ENCODE measurements at places on chromosomes 2 and 18.

GRCh38 chr18:57063601-57064103 lies 83.2 kb upstream of the BOD1L2 start:
- DNase-seq, result no peak

GRCh38 chr2:229635371-229635680 lies 79.0 kb downstream of the DNER start:
- no peak for DNase-seq

DNA sequence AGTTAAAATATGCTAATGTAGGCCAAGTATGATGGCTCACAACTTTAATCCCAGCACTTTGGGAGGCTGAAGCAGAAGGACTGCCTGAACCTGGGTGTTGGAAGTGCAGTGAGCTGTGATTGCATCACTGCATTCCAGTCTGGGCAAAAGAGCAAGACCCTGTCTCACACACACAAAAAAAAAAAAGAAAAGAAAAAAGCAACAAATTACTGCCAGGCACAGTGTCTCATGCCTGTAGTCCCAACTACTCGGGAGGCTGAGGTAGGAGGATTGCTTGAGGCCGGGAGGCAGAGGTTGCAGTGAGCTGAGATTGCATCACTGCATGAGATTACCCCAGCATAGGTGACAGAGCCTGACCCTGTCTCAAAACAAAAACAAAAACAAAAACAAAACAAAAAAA lies 110.6 kb downstream of the PRELID3A start:
- DNase-seq, result no peak

DNA sequence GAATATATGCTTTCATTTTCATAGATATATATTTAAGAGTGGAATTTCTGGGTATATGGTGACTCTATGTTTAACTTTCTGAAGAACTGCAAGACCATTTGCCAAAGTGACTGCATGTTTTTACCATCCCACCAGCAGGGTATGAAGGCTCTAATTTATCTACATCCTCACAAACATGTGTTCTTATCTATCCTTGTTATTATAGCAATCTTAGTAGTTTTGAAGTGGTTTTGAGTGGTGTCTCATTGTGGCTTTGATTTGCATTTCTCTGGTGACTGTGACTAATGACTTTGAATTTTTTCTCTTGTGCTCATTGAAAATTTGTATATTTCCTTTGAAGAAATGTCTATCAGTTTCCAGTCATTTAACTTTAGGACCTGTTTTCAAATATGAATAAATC lies 310.2 kb upstream of the NRP2 start:
- DNase-seq, result no peak

DNA sequence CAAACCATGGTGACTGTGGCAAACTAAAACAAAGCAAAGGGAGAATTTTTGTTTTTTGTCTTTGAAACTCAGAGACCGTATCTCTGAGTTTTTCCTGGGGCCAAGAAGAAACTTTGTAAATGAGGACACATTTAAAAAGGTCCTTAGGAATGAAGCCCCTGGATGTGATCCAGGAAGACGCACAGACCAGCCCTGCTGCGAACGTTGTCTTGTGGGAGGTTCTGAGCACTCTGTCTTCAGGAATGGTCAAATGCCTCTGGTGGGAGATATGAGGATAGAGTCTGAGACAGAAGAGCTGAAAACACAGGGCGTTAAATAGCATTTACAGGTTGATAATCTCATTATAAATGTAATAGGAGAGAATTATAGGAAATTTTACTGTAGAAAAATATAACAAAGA lies 893.5 kb upstream of the KLHL29 start:
- DNase-seq, result no peak

DNA sequence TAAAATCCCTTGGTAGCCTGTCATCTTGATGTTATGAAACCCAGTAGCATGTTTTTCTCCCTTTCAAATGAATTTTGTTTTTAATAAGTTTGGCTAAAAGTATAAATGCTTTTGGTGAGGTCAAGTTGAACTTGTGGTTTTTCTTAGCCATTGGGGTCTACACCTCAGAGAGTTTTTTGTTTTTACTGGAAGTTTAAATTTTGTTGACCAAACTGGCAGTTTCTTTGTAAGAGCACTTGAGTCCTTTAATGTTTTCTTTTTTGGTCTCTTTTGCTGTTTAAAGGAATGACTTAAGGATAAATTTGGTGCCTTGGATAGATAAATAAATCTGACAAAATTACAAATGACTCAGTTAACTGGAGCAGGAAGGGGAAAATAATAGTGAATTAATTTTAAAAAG lies 577.3 kb downstream of the SATB2 start:
- no peak for DNase-seq

DNA sequence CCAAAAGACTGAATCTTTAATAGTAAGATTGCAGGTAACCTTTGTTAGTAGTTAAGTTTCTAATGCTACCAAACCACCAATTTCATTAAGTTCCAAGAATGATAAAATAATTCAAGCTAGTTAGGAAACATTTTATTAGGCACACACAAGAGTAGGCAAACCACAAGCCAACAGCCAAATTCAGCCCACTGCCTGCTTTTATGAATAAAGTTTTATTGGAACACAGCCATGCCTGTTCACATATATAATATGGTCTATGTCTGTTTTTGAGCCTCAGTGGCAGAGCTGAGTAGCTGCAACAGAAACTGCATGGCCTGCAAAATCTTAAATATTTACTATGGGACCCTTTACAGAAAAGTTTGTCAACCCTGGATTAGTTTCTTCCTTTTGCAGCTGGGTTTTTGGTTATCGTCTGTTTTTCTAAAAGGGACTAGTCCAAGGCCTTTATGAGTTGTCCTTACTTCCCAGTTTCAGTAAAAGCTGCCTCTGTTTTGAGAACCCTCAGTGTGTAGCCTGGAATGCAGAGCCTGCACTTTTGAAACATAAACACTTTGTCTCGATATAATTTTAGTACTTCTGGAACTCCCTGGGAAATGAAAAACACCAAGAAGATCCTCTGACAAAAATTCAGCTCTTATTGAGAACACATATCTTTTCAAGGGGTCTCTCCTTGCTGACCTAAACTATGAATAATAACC lies 39.1 kb downstream of the FRZB start:
- no peak for DNase-seq

DNA sequence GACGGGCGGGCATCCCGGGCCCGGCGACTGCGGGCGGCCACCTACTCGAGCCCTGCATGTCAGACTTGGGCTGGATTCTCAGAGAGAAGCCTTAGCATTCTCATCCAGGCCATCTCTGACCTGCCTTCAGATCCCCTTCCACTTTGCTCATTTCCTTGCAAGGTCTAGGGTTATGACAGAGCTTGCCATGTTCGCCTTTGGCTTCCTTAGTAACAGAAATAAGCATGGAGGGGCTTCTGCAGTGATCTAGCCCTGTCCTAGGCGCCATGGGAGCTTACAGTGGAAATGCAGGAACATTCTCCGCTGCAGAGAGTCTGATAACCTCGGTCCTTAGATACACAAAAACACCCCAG lies 632 bp upstream of the ACVR1 start:
- no peak for DNase-seq

GRCh38 chr2:8819194-8819593 lies 18.2 kb downstream of the KIDINS220 start:
- no peak for DNase-seq

- no peak for DNase-seq
Observed at GRCh38 chr18:48877941-48878340, 72.8 kb downstream of the SMAD7 start.

DNA sequence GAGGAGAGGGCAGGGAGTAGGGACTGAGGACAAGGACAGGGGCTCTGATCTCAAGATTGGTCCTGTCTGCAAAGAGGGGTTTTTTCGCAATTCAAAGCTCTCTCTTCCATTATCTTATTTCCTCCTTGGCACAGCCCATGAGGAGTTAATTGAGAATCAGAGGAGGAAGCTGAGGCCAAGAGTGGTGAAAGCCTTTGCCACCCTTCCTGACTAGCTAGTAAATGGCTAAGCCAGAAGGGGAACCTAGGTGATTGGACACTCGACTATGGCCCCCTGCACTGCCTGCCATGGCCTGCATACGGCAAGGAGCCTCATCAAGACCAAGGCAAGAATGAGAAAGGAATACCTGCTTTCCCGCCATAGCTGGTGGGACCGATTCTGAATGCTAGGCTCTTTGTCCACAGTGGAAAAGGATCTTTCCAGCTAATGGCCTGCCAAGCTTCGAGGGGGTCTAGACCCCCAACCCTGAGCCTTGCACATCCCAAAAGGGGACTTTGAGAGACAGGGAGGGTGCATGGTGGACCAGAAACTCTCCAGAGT lies 237.9 kb downstream of the HAUS1 start:
- DNase-seq, result no peak

DNA sequence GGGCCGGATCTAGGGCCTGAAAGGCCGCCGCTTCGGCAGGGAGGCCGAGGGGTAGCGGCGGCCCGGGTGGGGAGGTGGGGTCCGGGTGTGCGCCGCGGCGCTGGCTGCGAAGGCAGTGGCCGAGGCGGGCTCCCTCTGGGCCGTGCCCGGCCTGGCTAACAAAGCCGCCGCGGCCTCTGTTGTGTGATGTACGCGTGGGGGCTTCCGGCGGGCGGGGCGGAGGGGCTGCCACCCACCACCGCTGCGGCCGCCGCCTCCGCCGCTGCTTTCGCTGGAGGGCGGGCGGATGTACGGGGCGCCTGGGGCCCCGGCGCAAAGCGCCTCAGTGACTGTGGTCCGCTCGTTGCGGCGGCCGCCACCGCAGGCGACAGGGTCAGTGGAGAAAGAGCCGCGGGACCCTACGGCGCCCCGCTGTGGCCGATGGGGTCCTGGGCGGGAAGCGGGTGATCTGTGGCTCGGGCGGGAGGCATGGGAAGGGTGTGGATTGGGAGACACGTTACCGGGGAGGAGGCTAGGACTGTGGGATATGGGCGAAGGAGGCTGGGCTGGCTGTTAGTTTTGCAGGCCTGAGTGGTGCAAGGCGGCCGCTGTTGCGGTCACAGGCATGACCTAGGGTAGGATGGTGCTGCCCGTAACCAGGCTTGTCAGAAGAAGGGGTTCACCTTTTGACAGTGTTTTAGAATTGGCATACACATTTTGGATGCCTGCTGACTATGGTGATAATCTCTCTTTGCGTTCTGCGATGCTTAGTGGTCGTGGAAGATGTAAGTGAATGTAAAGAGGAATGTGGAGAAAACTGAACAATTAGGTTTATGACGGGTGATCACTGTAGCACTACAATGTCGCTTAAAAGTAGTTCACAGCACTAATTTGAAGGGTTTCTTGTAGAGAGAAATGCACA lies 662 bp downstream of the BZW1 start:
- DNase-seq, result no peak

DNA sequence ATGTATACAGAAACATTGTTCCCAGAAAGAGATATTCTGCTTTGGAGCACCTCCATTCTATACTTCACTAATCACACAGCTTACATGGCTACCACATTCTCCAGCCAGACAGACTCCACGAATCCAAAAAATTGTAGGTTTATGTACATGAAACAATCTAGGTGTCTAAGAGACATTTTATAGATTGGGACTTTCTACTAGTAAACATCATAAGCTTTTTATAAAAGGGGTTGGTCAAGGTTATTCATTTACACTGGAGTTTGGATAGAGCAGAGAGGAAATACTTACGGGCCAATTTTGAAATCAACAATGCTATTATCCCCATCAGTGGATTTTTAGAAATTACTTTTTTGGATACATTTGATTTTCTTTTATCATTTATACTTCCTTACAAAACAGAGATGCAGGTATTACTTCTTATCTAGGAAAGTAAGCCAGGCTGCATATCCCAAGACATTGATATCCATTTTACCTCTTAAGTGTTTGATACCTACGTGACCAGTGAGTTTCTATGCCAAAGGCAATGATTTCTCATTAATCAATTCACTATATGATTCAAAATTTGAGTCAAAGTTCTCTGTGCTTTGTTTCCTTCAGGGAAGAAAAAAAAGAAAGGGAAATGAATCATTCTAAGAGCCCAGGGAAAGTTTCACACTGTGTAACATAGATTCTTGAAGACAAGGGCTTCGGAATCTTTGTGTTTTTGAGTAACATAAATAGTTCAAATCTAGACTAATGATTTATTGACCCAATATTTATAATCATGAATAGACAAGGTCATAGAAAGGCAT lies 140.5 kb downstream of the PTH2R start:
- DNase-seq, result no peak

Data from NCI-H1417 treated with DMSO at 0.1 percent for 48 hours (cell line).